Mucosa of gallbladder (tissue), 1 donor: ENCODE measurements at places on chromosomes 2 and 18. TPM values are rescaled to one million over a fixed set of nuclear protein-coding genes. Genes with fewer than 3 reads are reported as not detected.

Gene MTA3
- 39.2 TPM for total RNA-seq

- no peak for DNase-seq
Measured at GRCh38 chr2:111178296-111178695, 57.6 kb downstream of the BCL2L11 start.

GRCh38 chr18:21117409-21118131 lies 6.0 kb upstream of the ROCK1 start:
- no peak for DNase-seq

Gene ASPRV1
- total RNA-seq, result 1.1 TPM

Gene ALK
- 0.20 TPM for total RNA-seq

- DNase-seq, result no peak
Measured at GRCh38 chr2:139165601-139166000, 385.4 kb upstream of the NXPH2 start.

DNA sequence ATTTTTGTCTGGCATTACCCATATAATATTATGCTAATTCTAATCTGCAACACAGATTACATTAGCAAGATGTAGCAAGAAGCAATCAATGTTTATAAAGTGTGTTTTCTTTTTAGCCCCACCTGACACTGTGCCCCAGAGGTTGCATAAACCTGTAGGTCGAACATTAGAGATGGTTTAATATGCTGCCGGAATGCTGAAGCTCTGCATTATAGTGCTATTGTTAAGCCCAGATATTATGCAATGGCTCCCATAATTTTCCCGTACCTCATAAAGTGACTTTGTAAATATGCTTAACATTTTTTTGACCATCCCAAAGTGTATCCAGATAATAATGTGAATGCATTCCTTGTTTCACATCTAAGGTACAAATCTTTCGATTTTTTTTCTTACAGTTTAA lies 109.3 kb upstream of the MAP4K3 start:
- DNase-seq, result no peak

- no peak for DNase-seq
Measured at GRCh38 chr2:80874374-80874773, 569.8 kb upstream of the LRRTM1 start.

- no peak for DNase-seq
Measured at GRCh38 chr18:53629337-53629736, 595.1 kb downstream of the MBD2 start.

- no peak for DNase-seq
Measured at GRCh38 chr2:191050640-191050987, 36.6 kb upstream of the STAT1 start.

Gene SPDYA
- 0.89 TPM for total RNA-seq

Gene REG3A
- 2.9 TPM for total RNA-seq
